G401 (cell line): ENCODE measurements at places on chromosomes 7 and 10. TPM values are rescaled to one million over a fixed set of nuclear protein-coding genes. Genes with fewer than 3 reads are reported as not detected.

DNA sequence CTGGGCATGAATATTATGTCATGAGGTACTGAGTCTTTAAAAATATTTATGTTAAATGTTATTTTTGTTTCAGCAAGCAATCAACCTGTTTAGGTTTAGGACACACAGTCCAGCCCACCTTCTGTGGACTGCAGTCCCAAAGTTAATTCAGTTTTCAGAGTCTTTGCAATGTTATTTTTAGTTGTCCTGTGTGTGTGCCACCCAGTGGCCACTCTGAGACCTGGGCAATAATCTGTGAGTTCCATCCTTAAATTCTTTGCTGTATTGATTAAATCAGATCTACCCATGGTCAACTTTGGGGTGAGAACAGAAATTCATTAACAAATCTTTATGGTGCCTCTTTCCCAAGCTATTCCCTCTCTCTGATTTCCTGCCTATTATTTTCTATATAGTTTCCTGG, 415.1 kb downstream of the CCSER2 start:
- no peak for DNase-seq

DNA sequence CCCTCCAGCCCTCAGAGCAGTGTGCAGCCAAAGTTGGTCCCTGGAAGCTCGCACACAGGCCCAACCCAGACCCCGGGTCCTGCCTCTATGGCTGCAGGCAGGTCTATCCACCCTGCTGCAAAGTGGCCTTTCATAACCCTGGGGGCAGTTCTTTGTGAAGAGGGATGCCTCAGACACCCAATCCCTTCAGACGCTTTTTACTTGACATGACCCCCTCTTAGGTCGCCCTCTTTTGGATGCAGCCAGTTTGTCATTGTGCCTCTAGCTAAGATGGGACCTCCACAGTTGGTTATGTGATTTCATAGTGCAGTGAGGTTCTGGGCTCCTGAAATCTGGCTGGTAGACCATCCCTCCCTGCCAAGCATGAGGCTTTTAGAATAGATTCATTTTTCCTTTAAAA, 27.3 kb downstream of the SMKR1 start:
- DNase-seq: no peak

DNA sequence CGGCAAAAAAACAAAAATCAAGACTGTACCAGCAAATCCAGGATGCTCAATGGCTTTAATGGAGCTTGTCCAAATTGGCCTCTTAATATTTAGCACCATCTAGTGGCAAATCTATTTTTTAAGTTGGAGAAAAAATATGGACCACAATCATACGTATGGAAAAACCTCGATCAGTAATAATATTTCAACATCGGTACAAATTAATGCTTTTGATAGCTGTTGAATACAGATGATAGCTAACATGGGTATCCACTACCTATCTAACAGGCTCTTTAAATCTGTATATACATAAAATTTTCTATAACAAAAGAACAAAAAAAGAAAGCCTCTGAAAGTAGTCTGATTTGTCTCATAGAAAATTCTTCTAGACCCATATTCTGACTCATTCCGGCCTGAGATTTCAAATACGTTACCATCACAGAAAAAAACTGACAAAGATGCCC, 29.2 kb downstream of the COA1 start:
- peak; percentile 80 for DNase-seq

DNA sequence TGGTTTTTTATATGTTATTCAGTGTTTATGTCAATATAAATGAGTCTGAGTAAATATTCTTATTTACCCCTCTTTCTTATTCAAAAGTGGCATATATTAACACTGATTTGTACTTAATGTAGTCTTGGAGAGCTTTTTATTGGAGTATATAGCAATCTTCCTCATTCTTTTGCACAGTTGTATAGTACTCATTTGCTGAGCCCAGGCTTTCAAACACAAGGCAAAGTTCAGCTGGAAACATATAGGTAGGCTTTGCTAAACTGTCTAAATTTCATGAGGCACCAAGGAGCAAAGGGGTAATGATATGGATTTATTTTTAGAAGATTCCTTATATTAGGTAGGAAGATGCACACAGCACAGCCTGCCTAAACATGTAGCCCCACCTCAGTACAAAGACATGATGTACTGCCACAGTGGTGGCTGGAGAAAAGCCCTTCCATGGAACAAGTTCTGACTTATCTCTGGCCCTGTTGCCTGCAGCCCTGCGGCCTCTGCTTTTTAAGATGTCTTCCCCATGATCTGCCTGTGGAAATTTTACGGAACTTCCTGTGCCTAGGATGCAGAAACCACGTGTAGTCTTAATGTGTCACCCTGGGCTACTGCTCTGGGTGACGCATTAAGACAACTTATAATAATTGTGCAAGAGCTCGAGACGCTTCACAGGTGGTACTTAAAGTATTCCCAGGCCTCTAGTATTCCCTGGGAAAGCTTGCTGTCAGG, 9.6 kb upstream of the PDCD4 start:
- DNase-seq: no peak

GRCh38 chr7:47914717-47915615, 33.3 kb downstream of the PKD1L1 start:
- no peak for DNase-seq

DNA sequence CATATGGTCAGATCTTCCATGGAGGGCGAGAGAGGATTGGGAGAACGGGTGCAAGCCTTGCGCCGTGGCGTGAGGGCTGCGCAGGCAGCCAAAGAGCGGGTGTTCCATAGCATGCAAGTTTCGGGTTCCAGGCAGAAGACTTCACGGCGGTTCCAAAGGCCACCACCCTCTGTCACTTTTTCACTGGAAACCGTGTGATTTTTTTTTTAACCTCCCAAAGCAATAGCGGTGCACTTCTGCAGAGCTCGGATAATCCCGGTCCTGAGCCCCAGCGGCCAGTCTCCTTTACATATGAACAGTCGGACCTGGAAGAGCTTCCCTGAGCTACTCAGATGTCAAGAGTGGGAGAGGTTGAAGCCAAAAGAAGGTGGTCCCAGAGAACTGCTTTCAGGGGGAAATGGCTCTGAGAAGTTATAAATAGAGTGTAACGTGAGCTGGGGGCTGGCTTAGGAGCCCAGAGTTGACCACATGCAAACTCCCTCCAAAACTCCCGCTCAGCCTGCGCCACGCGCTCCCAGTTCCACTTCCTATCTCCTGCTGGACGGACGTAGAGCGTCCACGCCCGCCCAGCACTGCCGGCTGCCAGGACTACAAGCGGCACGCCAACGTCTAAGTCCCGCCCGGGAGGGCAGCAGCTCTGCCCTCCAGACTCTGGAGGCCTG, at the start of gene MEOX2:
Gene MEOX2 (minus strand): TSS at position 389 of the 662 bp plus-strand sequence. CDS start 281 bp downstream, at position 108.
- no peak for DNase-seq

GRCh38 chr7:121352323-121352722, 23.5 kb downstream of the WNT16 start:
- no peak for DNase-seq

DNA sequence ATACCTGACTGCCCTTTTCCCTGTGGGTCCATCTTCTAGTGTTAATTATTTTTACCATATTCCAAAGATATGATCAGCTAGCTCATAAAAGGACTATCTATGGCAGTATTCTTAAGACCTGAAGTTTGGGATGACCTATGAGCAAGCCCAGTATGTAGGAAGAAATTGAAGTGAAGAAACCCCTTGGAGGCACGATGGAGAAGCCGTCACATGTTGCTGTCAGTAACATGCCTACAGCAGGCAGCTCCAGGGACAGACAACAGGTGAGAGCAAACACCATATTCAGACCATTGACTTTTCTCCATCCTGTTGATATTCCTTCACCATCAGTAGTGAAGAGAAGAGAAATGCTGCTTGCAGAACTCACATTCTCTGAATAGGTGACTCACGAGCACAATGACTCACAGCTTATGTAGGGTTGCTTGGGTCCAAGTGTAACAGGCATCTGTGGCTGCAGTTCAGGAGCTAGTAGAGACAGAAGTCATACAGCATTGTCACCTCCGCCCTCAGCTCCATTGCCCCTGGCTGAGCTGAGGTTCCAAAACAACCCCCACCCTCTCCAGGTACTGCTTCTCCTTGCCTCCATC, 8.4 kb upstream of the LYZL2 start:
- DNase-seq: no peak

Gene EGR2
- total RNA-seq: not detected in 2 replicates

GRCh38 chr7:10412422-10413019, 561.2 kb upstream of the PHF14 start:
- peak; percentile 47 for DNase-seq

DNA sequence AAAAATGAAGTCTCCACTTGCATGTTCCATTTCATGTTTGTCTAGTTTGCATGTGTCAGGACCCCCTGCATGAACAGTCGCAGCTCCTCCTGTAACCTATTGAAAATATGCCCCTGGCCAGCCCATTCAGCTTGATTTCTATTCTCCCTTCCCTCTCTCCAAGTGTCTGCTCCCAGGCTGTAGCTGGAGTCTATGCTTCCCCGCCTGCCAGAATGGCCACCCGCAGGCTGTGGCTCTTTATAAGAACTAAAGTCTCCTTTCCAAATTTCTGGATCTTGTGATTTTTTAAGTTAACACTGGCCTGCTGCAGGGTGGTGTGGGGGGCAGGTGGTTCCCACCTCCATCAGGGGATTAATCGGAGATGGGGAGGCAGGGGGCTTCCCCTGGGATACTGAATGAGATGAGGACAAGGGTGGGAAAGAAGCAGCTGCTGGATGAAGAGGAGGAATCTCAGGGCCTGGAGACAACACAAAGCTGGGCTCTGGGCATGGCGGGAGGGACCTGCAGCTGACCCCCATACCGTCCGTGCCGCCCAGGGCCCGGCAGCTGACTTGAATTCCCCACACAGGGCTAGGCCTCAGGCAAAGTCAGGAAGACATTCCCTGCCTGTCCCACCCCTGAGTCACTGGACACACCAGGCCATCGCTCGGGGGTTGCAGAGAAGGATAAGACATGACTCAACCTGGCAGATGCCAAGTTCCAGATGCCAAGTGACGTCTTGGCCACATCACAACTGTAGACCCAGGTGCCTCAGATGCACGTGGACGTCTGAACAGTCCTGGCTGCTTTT, 399.5 kb upstream of the FOXK1 start:
- no peak for DNase-seq

- no peak for DNase-seq
These were observed 51.4 kb downstream of the BTAF1 start for GRCh38 chr10:91974960-91975359.

Gene AGR2
- total RNA-seq: not detected in 2 replicates

DNA sequence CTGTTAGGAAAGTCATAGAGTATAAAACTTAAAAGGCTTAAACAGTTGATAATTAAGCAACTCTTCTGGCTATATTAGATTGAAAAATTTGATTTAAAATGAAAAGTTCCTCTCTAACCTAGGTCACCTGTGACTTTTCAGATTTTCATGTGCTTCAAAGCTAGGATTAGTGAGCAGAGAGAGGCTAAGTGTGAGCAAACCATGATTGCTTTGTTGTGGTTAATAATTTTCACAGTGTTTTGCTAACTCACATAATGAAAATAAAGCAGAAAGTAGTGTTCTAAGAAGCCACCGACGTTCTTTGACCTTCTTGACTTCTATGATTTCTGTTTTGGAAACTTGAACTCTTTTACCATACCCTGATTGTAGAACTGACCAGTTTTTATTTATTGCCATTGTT, 75.5 kb upstream of the OIT3 start:
- DNase-seq: no peak

DNA sequence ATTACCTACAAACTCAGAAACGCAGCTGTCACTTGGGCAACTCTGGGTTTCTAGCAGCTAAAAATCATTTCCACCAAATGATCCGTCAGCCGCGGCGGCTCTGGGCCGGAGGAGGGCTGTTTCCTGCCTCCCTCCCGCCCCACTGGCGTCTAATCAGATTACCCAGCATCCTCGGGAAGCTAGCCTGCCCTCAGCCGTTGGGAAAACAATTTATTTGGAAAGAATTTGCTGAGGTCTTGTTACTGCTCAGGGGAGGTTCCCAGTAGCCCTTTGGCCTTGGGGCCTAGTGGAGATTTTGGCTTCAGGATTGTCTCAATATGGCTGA, 65.0 kb upstream of the ADGRA1 start:
- peak; percentile 75 for DNase-seq

- no peak for DNase-seq
These were observed 24.1 kb upstream of the PSMG3 start for GRCh38 chr7:1593904-1594421.

DNA sequence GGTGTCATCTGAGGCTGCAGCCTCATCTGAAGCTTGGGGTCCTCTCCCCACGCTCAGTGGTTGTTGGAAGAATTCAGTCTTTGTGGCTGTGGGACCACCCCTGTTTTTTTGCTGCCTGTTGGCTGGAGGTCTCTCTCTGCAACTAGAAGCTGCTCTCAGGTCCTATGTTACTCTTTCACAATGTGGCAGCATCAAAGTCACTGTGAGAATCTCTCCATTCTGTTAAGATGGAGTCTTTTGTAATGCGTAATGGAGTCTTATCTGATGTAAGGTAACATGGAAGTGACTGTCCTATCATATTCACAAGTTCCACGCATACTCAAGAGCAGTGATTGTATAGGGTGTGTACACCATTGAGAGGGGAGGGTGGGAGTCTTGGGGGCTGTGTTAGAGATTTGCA, 24.9 kb downstream of the TSPAN13 start:
- no peak for DNase-seq

DNA sequence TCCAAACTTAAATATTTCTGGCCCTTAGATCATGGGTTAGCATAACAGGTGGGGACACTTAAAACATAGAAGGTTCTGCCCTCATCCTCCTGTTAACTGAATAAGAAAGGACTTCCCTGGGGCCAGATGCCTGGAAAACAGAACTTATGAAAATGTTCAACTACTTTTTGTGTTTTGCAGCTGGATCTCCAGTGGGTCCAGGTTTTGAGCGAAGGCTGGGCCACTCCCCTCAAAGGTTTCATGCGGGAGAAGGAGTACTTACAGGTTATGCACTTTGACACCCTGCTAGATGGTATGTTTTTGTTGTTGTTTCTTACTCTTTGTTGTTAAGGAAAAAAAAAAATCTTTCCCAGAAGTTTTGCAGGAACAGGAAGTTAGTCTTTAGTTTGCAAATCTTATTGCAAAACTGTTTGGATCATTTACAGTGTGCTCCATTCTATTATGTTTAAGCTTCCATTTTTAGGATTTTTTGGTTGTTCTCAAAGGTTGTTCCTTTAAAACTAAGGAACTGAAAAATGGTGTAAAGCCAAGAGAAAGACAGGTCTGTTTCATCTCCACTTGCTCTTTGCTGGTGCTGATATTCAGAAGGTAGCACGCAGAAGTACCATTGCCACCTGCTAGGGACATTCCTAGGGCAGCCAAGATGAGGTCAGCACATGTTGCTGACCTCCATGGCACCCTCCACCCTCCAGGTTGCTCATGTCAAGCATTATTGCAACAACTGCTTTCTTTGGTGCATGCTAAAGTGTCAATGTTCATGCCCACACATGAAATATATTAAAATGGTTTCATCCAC, 56.1 kb downstream of the PAPSS2 start:
- DNase-seq: no peak

Gene HOXA5
- total RNA-seq: 0.81 and 1.6 TPM in 2 replicates

GRCh38 chr10:44959247-44960087, at the start of gene RASSF4:
RASSF4 (plus strand) TSS chr10:44959802; CDS start chr10:44970203, 10,401 bp downstream.
- DNase-seq: peak; percentile 93

Gene CPED1
- total RNA-seq: 21.5 and 30.7 TPM in 2 replicates

DNA sequence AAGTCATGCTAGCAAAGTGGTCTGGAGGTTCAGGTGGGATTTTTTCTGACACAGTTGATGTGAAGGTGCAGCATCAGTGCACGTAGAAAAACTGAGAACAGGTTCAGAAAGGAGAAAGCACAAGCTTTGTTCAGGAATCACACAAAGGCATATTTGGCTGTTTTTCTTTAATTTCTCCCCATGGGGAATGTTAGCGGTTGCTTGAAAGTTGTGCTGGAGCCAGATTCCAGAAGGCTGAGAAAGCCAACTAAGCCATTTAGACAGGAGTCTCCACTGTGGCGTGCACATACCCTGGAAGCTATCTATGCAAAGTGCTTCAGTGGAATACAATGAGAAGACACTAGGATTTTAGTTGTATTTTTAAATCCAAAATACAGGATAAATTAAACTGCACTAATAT, 201.4 kb downstream of the PCLO start:
- DNase-seq: peak; percentile 70
